ENCODE measurements at places on chromosomes 2 and 18. TPM values are rescaled to one million over a fixed set of nuclear protein-coding genes. Genes with fewer than 3 reads are reported as not detected.

DNA sequence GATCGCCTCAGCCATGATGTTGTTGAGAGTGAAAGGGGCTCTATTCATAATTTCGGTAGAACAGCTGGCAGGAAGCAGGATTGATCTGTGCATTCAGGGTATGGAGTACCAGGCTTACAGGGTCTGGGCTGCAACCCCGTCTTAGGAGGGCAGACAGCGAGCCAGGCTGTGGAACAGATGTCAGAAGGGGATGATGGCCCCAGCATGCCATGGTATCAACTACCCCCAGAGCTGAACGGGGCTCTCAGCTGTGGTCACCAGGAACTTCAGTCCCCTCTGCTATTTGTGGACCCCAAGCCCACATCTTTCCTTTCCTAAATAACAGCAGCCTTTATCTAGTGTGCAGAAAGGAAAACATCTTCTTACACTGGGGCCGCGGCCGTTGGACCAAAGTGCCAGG is 422.2 kb upstream of the SALL3 start:
- DNase-seq = no peak

DNA sequence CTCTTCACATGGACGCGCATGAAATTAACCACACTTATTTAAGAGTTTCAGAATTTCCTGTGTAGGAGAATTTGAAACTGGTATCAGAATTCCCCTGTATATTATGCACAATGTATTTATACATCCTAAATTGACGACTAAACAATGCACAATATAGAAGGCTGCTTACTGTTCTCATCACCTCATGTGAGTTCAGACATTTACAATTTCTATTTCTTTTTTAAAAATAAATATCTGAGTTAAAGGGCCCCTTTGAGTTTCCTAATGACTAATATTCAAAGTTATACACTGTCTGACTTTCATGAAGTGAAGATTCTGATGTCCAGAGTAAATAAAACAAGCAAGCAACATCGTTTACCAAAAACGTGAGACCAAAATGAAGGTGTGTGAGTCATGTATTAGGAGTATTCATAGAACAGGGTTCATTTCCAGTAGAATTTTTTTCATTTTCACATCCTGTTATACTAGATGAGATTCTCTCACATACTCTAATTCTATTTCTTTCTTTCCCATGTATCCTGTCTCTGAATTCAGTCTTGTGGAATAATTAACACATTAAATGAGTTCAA is 406.2 kb downstream of the NUP35 start:
- DNase-seq = no peak

GRCh38 chr2:200616656-200617055 is 30.8 kb downstream of the AOX1 start:
- DNase-seq = no peak

GRCh38 chr2:96757477-96757860 is 3.2 kb upstream of the CNNM4 start:
- DNase-seq = no peak

DNA sequence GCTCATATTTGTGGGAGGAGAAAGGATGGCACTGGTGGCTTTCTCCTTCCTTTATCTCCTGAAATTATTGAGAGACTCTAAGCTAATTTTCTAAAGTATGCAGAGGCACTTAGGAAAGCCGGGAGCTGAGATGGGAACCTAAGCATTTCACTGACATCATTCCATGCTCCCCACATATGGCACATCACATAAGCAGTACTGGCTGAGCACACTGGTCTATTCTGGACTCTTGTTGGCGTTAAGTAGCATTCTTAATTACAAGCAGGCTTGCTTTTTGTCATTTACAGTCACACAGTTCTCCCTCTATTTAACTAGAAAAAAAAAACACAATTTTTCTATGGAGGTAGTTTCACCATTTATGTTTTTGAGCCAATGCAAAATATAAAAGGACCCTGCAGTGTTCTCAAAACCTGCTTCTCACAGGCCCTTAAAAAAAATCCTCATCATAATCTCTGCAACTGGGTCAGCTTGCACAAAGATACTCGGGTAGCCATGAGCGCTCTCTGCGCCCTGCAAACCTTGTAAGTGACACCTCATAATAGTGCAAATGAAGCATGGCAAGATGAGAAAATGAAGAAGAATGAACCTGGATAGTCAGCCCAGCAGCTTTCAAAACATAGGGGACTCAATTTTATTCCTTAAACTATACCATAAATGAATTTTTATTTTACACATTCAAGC is 688.6 kb downstream of the NRXN1 start:
- DNase-seq = no peak

- no peak for DNase-seq
Observed at GRCh38 chr2:11866358-11867335, 120.2 kb downstream of the LPIN1 start.

GRCh38 chr2:206915121-206915520 is 24.2 kb upstream of the CPO start:
- DNase-seq = no peak

Gene PARD3B
- 3.0 TPM for total RNA-seq

Gene WNT6
- not detected for total RNA-seq

Gene PSMG2
- 49.6 TPM for total RNA-seq

DNA sequence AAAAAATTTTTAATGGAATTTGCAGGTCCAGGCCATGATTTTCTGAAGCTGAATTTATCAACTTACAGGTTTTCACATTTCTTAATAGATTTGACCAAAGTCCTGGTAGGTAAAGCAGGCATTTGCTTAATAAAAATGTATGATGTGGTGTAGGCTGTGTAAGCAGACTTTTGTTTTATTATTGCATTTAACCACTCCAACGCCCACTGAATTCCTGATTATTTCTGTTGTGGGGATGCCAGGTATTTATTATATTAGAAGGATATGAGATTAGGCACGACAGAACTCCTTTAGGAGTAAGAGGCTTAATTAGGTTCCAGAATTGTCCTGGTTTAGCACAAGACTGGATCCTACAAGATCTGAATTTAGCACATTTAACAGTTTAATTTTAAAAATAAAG is 111.1 kb downstream of the ADCYAP1 start:
- DNase-seq = no peak

DNA sequence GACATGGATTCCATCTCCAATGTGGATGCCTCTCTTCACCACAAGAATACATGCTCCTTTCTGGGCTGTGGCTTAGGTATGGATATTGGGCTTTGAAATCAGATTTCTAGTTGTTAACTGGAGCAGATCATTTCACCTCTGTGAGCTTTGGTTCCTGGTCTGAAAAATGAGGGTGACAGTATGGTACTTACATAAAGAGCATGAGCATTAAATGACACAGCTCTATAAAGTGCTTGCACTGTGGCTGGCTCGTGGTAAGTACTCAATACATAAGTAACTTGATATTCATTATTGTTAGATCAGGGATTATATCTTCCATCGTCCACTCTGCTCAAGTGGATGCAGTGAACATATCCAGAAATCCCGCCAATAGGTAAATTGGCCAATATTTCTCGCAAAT is 33.4 kb downstream of the ARHGAP25 start:
- no peak for DNase-seq

DNA sequence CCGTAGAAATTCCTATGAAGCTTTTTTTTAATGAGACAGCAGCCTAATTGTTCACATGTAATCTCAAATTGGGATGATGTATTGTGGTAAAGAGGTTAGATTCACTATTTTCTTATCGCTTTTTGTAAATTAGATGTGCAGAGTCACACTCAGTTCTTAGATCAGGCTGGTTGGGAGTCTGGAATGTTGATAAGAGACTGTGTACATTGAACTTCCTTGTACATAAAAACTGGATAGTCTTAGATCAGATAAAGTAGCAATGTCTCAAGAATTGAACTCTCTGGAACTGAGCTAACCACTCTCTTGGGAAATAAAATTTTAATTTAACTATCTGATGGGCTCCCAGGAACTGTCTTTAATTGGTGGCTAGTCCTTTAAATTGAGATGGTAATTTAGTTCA is 108.1 kb upstream of the MSTN start:
- DNase-seq = no peak

DNA sequence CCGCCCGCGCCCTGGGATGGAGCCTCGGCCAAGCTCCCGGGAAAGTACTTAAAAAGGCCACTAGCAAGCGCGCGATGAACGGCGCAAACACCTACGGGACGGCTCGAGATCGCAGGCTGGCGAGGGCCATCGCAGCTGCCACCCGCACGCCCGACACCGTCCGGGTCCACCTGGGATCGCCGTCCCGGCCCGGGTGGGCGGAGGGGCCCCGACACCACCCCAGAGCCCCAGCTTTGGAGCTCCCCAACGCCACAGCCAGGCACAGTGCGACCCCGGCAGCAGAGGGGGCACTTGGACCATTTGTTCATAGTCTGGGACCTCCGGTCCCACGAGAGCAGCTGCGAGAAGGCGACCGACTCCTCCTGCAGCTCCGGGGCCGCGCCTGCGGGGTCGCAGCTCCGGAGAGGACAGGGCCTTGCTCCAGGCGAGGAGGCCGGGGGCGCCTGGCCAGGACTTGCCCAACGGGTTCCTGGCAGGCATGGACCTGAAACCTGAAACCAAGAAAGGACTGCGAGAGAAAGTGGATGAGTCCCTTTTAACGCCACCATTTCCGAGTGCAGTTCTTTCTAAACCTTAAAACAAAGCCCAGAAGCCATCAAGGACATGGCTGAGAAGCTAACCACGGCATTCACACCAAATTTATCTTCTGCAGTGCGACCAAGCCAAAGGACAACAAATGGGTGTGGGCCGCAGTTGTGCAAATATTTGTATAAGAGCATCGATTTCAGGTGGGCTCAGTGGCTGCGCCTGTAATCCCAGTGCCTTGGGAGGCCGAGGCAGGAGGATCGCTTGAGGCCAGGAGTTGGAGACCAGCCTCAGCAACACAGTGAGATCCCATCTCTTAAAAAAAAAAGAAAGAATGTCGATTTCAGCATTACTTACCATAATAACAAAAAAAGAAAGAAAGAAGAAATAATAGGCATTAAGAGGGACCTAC is 54.0 kb upstream of the IMP4 start:
- no peak for DNase-seq

Gene TMEFF2
- total RNA-seq = not detected

GRCh38 chr2:206230060-206230762 is 44.3 kb upstream of the ZDBF2 start:
- DNase-seq = no peak

Gene NTSR2
- not detected for total RNA-seq

- no peak for DNase-seq
Observed at GRCh38 chr2:240024766-240025165, 376 bp downstream of the NDUFA10 start.

Gene ATP8B1
- not detected for total RNA-seq

GRCh38 chr2:129722306-129723019 is 257.0 kb upstream of the RAB6C start:
- DNase-seq = no peak

Gene SP100
- total RNA-seq = 246 TPM

DNA sequence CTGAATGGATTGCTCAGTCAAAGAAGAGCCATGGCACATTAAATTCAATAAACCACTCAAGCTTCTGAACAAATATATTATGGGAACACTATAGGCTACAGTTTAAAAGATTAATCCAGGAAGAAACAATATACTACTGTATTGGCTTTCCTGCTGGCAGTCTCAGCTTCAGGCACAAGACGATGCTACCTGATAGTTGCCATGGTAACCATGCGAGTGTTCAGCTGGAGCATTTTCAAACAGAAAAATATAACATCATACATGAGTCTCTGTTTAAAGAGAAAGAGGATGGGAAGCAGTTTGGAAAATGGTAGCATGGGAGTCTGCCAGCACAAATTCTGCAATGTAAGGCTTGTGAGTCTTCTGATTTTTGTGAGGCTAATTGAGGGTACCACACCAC is 65.9 kb upstream of the CPO start:
- DNase-seq = no peak
